Stimulated activated CD4-positive, alpha-beta T cell treated with anti-CD3 and anti-CD28 coated beads, Interleukin-15, amount 100 ng/mL, for 1 hour (primary cell): ENCODE measurements at places on chromosomes 7 and 10.

GRCh38 chr10:58335306-58336005 lies 650 bp downstream of the UBE2D1 start:
- no peak for DNase-seq

- DNase-seq, result no peak
Measured at GRCh38 chr7:12695965-12696364, 8.5 kb downstream of the ARL4A start.

DNA sequence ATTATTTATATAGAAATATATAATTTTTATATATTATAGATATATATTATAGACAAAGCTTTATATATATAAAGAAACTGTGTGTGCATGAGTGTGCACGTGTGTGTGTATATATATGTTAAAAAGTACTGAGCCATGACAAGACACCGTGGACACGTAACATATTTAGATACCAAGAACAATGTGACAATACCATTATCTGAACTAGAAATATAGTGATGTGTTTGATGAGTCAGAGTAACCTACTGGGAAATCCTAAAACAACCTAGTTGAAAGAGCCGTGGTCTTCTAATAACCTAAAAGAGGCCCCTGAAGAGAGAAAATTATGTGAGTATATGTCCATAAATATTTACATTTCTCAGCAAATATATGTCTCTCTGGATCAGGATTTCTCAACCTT lies 50.7 kb upstream of the ITGB8 start:
- DNase-seq, result no peak

DNA sequence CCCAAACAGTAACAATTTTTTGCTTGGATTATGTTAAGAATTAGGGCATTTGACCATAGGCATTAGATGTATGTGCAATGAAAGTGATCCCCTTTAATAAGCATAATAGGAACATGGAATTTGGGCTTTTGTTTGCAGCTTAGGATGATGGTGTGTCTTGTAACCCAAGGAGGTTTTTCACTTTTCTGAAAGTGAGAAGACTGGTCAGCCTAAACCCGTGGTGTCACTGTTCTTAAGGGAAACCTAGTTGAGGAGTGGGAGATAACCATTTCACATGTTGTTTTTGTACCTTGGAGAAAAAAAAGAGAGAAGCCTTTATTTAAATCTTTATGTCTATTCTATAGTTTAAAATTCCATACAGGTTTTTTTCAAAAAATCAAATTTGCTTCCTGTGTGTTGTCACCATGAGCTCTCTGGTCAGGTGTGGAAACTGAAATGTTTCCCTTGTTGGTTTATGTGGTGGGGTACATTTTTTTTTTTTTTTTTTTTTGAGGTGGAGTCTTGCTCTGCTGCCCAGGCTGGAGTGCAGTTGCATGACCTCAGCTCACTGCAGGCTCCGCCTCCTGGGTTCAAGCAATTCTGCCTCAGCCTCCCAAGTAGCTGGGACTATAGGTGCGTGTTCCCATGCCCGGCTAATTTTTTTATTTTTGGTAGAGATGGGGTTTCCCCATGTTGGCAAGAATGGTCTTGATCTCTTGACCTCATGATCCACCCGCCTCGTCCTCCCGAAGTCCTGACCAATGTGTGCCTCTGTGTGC lies 7.7 kb downstream of the CCM2 start:
- DNase-seq, result no peak

- no peak for DNase-seq
Measured at GRCh38 chr10:103820101-103821062, 35.0 kb downstream of the SH3PXD2A start.

GRCh38 chr10:114573330-114574045 lies 84.6 kb downstream of the ABLIM1 start:
- DNase-seq, result no peak

GRCh38 chr10:125164421-125164820 lies 4.1 kb upstream of the CTBP2 start:
- DNase-seq, result no peak

DNA sequence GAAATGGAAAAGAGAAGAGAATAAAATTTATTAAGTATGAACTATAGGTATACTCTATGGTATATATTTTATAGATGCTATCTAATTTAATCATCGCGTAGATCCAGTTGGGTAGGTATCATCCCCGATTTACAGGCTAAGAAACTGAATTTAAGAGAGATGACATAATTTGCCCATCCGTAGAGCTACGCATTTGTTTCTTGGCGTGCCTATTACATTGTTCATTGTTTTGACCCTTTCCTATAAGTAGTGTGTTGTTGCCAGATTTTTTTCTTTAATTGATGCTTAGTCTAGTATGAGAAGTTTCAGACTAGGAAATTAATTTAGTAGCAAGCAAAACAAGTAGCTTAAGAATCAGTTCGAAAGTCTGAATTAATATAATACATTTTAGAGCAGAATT lies 205.7 kb upstream of the NPSR1 start:
- no peak for DNase-seq

DNA sequence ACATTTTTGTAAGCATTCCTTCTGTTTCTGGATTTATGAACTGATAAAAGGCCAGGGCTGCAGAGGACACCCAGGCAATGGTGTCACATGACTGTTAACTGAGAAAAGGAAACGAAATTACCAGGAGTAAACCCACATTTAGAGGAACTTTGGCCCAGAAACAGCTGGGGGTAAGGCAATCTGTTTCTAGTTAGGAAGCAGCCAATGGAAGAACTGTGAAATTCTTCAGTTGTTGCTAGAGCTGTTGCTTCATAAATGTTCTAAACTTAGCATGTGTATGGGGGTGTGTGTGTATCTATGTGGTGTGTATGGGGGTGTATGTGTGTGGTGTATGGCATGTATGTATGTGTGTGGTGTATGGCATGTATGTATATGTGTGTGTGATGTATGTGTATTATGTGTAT lies 11.8 kb upstream of the PDCD4 start:
- DNase-seq, result no peak

DNA sequence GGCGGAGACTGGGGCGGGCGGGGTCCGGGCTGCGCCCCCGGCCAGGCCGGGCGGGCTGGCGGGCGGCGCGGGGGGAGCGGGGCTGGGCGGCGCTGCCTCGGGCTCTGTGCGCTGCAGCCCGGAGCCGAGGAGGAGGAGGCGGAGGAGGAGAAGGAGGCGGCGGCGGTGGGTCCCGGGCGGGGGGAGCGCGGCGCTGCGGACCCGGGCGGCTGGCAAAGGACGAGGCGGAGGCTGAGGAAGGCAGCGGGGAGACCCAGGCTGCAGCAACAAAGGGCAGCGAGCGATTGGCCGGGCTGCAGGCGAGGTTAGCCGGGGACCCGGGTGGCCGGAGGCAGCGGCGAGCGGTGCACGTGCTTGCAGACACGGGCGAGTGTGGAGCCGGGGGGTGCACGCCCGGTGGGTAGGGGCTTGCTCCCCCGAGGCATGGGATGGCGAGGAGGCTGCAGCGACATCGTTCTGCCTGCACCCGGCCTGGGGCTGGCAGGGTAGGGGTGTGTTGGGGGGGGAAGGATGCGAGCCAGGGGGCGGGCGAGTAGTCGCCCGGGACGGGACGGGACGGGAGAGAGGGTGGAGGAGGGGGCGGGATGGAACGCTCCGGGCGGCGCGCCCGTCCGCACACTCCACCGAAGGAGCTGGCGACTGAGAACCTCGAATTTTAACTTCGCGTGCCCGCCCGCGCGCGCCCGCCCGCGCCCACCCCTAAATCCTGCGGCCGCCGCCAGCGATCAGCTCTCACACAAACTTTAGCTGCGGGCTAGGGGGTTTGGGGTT lies 844 bp upstream of the KAT6B start:
- DNase-seq, result peak; percentile 29

GRCh38 chr10:49356944-49357343 lies 38.9 kb downstream of the DRGX start:
- DNase-seq, result no peak

- DNase-seq, result no peak
Measured at GRCh38 chr10:119522747-119523426, 19.6 kb downstream of the RGS10 start.

- no peak for DNase-seq
Measured at GRCh38 chr7:101906291-101907240, 89.1 kb downstream of the CUX1 start.

DNA sequence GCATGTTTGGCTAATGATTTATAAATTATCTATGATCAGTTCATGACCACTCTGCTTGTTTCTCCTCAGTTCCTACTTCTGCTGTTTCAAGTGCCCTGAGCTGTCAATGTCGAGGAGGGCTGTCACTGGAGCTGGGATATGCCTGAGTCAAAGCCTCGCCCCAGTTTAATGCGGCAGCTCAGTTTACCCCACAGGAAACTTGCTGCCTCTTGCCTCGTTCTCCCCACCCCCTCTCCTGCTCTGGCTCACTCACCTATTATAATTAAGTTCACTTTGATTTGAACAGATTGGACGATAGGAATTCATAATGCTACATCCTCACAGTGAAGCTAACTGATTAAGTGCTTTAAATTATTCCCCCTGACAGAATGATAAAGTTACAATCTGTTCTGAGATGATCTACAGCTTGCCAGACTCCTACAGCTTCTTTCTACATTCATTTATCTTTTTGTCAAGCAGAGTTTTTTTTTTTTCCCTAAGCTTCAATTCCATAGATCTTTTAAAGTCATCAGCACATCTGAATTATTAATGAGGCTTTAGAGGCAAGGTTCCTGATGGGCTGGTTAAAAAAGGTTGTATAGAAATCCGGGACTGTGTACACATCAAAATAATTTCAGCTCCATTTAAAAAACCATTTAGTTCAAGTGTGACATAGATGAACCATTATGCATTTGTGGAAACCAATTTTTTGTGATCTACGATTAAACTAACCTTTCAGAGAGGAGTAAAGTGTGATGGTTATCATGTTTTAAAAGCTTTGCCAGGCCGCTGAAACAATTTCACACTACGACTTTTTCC lies 758.3 kb downstream of the KCNMA1 start:
- no peak for DNase-seq

DNA sequence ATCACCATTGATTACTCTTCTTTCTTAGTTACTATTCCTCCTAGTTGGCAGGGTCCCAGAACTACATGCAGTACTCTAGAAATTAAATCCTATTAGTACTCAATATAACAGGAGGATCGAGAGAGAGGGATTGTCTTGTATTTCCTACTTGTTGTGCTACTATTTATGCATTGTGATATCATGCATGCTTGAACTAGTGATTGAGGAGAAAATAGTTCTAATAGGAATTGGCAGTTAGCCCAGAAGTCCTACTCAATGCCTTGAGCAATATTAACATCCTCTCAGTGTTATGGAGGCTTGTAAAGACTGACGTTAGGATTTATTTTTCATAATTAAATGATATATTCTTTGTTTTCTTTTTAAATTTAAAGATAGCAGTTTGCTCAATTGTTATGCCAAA lies 67.4 kb downstream of the FOXP2 start:
- DNase-seq, result no peak
